Stimulated activated CD4-positive, alpha-beta T cell treated with anti-CD3 and anti-CD28 coated beads, Interleukin-1b, Interleukin-23, amount 100 ng/mL, for 1 hour (primary cell): ENCODE measurements at places on chromosomes 7 and 10.

DNA sequence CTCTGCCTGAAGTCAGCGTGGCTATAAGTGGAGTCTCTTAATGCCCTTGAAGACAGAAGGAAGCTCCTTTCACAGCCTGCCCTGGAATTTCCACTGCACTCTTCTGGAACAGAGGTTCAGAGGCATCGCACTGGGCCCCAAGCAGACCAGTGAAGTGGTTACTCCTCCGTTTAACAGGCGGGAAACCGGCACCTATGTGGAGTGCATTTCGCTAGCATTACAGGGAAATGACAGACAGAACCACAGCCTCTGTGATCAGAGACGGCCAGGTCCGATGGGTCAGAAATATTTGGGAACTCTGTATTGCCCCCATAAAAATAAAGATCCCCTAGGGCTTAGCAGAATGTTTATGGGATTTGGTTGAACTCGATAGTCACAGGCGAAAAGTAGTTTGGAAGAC lies 406.9 kb upstream of the PRKCQ start:
- DNase-seq = no peak

- no peak for DNase-seq
Observed at GRCh38 chr7:18858232-18858631, 259.2 kb downstream of the TWIST1 start.

DNA sequence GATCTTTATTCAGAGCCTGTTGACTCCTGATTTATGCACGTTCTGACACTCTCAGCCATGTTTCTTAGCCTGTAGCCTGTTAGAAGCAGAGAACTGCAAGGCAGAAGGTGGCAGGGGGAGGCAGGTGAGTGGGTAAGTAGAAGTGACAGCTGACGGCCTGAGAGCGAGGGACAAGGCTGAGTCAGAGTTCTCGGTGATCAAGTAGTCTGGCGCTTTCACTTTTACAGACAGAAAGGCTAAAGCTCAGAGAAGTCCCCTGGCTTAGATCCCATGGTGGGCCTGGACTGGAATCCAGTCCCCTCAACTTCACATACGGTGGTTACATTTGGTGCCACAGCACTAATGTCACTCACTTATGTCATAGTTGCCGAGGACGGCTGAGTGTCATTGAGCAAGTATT lies 139.0 kb downstream of the TACC2 start:
- no peak for DNase-seq

GRCh38 chr10:84583501-84583900 lies 255.1 kb downstream of the CCSER2 start:
- DNase-seq = no peak

DNA sequence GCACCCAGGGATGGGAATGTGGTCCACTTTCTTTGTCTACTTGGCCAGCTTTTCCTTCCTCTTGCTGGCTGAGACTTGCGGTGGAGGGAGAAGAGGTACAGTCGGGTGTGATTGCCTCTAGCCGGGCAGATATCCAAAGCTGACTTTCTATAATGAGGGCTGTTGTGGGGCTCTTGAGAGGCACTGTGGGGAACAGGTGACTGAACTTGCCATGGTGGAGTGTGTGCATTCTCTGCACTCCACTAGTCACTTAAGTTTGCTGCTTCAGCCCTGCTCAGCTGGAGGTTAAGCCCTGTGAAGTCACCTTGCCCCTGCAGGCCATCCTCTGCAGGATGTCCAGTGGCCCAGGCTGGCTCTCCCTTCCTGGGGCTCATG lies 116.6 kb downstream of the AOAH start:
- DNase-seq = no peak

DNA sequence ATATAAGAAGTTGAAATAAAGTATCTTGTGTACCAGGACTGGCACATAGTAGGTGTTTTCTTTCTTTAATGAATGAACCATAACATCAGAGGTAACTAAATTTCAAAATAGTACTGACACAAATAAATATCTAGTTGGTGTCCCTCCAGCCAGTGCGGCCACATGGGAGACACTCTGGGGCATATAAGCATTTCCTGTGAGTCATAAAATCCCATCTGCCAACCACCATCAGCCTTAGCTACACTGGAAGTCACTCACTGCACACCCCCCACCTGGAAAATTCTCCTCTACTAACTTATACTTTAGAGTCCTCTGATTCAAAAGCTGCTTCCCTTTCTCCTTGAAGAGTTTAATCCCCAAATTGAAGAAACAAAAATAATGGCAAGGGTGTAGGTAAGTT lies 32.5 kb downstream of the DYDC1 start:
- no peak for DNase-seq

- no peak for DNase-seq
Observed at GRCh38 chr10:88293651-88294230, 289.4 kb downstream of the RNLS start.

GRCh38 chr7:2072798-2073197 lies 159.9 kb downstream of the MAD1L1 start:
- DNase-seq = no peak

GRCh38 chr7:71229148-71229547 lies 97.2 kb downstream of the GALNT17 start:
- DNase-seq = no peak

DNA sequence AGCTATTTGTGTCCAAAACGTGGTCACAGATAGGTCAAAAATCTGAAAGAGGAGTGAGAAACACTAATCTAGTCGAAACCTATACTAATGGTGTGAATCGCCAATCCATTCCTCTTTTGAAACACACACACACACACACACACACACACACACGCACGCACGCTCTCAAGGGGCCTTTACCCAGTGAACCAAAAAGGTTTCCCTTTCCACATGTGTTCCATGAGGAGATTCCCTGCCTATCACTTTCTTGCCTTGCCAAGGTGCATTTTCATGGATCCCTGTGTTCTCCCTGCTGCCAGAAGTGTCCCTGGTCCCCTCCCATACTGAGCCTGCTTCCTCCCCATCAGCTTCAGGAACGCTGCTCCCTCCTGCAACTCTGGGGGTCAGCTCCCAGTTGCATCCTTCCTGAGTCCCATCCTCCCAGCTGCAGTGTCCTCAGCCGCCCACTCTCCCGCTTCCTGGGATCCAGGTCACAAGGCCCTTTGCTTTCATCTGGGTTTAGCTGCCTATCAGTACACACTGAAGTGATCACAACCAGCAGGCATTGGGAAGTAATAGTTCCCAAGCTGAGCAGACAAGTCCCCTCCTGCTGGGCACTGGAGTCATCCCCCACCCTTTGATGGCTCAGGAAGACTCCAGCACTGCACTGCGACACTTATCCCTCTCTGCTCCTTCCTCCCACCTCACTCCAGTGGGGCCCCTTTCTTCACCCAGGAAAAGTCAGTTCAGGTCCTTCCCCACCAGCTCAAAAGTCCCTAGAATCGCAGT lies 49.2 kb upstream of the KCNMA1 start:
- DNase-seq = no peak

DNA sequence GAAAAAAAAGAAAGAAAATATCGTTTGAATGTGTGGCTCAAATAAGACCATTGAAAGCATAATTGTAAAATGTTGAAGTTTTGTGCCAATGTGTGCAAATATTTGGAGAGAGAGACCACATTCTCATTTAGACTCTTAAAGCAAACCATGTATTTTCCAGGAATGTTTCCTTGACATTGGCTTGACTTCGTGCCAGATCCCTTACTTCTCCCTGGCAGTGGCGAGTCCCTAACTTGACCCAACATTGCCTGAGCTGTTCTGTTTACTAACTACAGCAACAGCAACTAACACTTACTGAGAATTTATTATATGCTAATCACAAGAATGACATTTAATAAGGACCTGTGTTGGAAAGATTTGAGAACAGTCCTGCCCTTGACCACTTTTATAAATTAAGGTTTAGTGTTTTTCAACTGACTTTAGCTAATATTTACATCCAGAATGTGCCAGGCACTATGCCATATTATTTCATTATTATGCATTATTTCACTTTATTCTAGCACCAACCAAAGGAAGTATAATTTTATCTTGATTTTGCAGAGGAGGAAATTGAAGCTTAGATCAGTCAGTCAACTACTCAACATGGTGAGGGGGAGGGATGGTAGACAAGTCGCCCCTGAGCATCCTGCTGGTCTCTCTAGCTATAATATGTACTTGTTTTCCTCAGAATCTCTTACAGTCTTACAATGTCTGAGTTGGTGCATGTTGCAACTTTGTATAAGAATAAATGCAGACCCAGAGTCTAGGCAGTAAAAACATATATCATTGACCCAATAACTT lies 29.7 kb downstream of the ZNF467 start:
- no peak for DNase-seq

DNA sequence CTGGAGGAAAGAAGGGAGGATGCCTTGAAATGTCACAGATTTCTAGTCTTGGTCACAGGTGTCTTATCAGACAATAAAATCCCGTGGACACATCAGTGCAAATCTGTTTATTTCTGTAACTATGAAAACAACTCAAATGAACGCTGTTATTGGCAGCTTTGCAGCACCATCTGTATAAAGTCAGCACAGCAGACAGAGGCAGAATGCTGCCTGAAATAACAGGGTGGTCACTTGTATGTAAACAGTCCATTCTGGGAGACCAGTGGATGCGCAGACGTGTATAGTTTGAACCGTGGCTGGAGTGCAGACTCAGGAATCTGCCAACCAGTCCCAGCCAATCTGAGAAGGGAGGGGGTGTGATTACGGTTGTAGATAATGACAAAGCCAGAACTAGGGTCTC lies 54.8 kb downstream of the SEC23IP start:
- DNase-seq = no peak

DNA sequence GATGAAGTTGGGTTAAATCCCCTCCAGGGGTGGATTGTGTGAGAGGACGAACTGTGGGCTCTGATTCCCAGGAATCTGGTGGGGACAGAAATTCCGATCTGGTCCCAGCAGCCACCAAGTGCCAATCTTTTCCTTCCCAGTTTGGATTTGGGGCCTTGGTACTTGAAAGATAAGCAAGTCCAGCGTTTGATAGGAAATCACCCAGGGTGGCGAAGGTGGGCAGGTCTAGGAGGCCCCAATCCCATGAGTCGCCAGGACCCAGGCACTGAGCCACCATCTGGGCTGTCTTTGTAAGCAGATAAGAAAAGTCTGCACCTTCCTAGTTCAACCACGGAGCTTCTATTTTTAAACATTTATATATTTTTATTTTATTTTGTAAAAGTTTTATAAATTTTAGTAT lies 122.6 kb upstream of the LSM8 start:
- DNase-seq = no peak

DNA sequence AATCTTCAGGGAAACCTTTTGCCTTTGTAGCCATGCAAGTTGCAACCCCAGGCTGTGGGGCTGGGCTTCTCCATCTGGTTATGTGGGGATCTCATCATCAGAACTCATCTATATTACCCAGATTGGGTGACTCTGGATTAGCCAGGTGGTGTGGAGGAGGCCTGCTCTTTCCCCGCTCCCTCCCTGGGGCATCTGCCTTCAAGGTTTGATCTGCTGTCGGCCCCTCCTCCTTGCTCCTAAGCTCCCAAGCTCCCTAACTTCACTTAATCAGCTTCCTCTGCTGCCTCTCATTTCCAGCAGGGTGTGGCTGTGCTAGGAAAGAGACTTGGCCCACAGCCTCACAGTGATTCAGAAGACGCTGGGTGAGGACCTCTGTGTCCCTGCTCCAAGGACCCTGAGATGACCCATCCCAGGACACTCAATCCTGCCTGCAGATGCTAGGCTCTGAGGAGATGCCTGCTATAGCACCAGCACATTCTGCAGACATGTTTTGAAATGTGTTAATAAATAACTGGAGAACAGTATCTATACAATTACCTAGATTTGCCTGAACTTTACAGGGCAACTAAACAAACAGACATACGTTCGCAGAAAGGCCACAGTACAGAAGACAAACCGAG lies 392.1 kb upstream of the PODXL start:
- DNase-seq = no peak

GRCh38 chr10:3146289-3146688 lies 26.3 kb downstream of the PITRM1 start:
- no peak for DNase-seq

DNA sequence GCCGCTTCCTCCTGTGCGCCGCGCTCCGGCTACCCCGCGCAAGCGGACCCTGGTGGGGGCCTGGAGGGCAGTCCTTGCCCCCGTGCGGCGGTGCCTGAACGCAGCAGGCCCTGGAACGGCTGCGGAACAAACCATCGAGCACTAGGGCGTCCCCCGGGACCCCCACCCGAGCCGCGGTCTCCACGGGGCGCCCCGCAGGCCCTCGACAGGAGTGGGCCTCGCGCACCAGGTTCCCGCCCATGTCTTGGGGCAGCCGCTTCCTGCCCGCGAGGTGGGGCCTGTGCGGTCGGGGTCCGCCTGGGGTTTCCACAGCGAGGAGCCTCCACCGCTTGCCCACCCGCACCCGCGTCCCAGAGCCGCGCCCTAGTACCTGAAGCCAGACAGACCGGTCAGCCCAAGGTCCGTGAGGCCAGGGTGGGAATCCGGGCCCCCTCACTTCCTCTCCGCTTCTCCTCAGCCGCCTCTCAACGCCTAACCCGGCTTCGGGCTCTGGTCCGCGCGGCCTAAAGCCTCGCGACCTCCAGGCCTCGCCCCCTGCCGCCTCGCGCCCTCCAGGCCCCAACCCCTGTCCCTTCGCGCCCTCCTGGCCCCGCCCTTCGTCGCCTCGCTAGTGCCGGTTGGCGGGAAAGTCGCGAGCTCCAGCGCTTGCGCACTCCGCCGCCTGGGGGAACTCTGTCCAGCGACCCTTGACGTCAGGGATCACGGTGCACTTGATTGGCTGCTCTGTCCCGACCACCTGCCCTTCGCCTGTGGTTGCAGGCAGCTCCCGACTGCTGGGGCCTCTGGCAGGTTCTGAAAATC lies 7.0 kb upstream of the GBX1 start:
- DNase-seq = no peak

DNA sequence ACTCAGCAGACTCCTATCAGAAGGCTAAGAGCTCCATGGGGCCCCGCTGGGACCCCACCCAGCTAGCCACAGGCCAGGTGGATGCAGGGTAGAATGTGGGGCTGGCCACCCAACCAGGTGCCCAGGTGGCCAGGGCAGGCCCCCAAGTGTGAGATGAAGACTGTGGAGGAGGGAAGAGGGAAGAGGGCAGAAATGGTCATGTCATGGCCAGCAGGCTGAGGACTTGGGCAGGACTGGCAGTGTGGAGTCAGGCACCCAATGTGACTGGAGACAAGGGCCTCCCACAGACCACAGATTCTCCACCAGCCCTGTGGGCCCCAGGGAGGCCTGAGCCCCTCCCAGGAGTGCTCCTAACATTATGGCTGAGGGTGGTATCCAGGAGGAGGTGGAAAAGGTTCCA lies 141.6 kb downstream of the TNS3 start:
- no peak for DNase-seq

- no peak for DNase-seq
Observed at GRCh38 chr7:107728276-107728675, 15.7 kb upstream of the CBLL1 start.

DNA sequence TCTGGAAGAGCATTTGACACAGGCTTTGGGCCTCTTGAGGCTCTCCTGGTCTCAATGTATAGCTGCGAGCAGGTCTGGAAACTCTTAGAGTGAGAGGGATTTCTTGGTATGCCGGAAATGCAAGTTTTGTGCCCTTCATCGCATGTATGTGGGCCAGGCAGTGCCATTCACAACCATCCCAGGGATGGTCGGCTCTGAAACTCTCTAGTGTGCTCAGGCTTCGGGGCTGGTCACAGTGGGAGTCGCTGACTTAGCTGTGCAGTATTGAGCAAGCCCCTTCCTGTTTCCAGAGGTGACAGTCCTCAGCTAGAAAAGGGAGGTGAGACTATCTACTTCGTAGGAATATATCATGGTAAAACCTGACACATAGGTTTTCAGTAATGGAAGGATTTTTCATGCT lies 2.0 kb upstream of the AOAH start:
- no peak for DNase-seq

- no peak for DNase-seq
Observed at GRCh38 chr7:45988405-45989057, 67.5 kb upstream of the IGFBP3 start.
